ENCODE measurements at places on chromosomes 4 and X.

DNA sequence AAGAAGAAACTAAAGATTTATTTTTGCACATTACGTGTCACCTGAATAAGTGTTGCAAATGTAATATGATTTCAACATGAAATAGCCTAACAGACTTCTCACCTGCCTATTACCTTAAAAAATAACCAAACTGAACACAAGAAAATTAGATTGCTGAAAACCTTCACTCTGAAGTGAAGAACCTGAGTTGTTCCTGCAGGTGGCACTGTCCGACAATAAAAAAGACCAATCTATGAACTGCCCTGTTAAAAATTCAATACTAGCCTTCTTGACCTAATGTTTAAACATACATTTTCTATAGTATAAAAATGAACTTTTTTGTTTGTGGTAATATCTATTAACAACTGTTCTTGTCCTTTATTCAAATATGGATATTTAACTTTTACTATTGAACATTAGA, 69.2 kb upstream of the PNPLA4 start:
- no peak for DNase-seq

DNA sequence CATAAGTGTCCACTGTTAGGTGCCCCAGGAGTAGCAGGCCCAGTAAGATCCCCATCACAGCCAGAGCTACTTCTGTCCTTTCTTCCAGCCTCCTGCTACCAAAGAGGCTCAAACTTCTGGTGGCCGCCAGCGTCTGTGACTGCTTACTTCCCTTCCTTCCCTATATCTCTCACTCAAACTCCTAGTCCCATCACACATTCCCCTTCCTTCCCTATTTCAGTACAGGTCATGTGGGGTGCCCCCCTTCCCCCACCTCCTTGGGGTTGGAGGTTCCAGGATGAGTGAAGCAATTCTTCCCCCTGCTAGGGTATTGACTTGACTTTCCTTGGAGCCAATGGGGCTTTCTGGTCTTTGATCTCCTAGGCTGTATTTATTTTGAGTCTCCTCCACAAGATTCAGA, at the start of gene VSIG4:
TSS of gene VSIG4 (minus strand) at position 137 of the 400 bp plus-strand sequence. CDS start at position 55, 82 bp downstream.
- DNase-seq = no peak

DNA sequence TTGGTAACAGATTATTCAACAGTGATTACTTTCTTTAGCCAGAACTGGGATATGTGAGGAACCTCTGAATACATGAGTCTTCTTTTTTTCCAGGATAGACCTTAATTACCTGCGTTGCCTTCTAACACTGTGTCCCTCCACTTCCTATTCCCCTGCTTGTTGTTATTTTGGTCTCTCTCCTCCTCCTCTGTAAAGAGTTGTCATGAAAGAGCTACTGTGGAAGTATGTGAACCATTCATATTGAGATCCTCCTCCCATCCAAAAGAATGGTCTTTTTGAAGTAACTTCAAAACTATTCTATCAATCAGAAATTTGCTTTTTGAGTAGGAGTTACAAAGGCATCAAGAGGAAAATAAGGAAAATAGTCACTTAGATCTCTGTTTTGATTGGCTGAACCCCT, 420.0 kb upstream of the TENM3 start:
- DNase-seq = no peak

DNA sequence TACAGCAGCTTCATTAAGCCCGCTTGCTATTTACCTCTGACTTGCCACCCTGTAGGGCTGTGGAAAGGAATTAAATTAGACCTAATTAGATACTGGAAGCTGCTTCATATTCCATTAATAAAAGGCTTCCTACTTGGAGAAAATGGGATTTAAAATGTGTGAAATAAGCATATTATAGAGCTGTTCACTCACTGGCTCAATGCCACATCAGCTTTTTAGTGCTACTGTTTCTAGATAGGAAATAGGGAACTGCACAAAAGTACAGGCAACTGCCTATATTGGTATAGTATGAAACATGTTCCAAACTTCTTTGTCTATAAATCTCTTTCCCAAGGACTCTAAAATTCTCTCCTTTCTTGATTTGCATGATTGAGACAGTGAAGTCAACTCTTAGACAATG, 407.9 kb upstream of the AADAT start:
- no peak for DNase-seq

- no peak for DNase-seq
Measured at GRCh38 chr4:99624141-99624719, 33.4 kb downstream of the C4orf54 start.

- DNase-seq = no peak
Measured at GRCh38 chr4:152041295-152041694, 280.5 kb upstream of the GATB start.

- DNase-seq = peak; percentile 30
Measured at GRCh38 chr4:157076578-157076947, 613 bp downstream of the GLRB start.

DNA sequence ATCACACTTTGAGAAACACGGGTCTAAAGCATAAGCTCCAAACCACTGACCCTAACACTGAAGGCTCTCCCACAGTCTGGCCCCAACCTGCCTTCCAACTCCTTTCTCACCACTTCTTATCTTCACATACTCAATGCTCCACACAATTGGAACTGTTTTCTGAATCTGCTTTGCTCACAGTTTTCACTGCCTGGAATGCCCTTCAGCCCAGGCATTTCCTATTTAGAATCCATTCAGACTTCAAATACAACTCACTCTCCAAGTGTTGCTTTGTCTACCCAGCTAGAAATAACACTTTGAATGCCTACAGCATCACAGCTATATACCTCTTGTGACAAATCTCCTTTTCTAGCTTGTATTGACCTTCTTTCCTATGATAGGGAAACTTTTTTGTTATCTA, 10.2 kb downstream of the OTUD4 start:
- no peak for DNase-seq

- DNase-seq = no peak
Measured at GRCh38 chr4:153001626-153002025, 65.5 kb downstream of the FHDC1 start.

GRCh38 chrX:133513123-133513522, 97.8 kb upstream of the GPC4 start:
- DNase-seq = no peak

GRCh38 chrX:120253784-120254183, 3.2 kb downstream of the ZBTB33 start:
- DNase-seq = no peak

DNA sequence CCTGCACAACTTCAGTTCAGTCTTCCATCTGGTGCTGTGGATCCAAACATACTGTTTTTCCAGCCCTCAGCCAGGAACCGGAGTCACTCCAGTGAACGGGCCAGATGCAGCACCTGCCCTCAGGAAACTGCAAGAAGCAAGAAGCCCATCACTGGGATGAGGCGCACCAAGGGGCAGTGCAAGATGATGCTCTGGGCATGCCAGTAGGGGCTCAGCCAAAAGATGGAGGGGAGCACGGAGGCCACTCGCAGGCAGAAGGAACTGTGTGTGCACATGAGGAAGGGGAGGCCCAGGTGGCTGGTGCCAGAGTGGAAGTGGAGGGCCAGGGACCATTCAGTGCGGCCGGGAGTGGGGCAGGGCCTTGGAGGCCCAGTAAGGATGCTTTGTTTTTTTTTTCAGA, 161.7 kb upstream of the MAMLD1 start:
- no peak for DNase-seq
